Thoracic aorta (tissue), 2 donors: ENCODE measurements at places on chromosomes 3 and 15. TPM values are rescaled to one million over a fixed set of nuclear protein-coding genes. Genes with fewer than 3 reads are reported as not detected.

DNA sequence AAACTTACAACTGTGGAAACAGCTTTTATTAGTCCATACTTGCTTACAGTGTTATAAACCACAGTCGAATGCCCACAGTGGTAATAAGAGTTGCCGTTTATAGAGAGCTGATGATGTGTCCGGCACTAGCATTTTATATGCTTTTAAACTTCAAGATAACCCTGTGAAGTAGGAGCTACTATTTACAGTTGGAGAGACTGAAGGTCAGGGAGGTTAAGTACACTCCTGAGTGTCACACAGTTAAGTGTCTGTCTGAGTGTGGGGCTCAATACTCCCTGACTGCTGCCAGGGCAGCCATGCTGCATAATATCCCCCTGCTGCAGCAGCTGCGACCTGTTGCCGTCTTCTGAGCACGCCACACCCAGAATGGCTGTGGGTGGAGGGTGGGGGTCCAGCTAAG is 89.9 kb upstream of the TNFAIP8L3 start:
- H3K27ac ChIP-seq, result no peak overlapping the region
- DNase-seq, result no peak
- no peaks in the 10 kb centered on the region for H3K36me3 ChIP-seq
- H3K27me3 ChIP-seq, result no peaks in the 10 kb centered on the region
- no peak overlapping the region for H3K4me3 ChIP-seq

- peaks cover 3% of the 10 kb centered on the region for H3K4me1 ChIP-seq
- no peak overlapping the region for H3K27ac ChIP-seq
- H3K27me3 ChIP-seq, result peaks cover under 1% of the 10 kb centered on the region
- H3K36me3 ChIP-seq, result no peaks in the 10 kb centered on the region
- no peak for DNase-seq
- no peak overlapping the region for H3K4me3 ChIP-seq
Measured at GRCh38 chr15:58070801-58071418, 5.4 kb upstream of the ALDH1A2 start.

GRCh38 chr3:197750858-197751737 is 1.4 kb downstream of the FYTTD1 start:
- DNase-seq, result peak; percentile 19
- no peaks in the 10 kb centered on the region for H3K27me3 ChIP-seq
- no peaks in the 10 kb centered on the region for H3K36me3 ChIP-seq
- peak overlapping the region; percentile 93 for H3K4me3 ChIP-seq
- H3K27ac ChIP-seq, result peak overlapping the region; percentile 97
- H3K4me1 ChIP-seq, result peaks cover 36% of the 10 kb centered on the region

GRCh38 chr3:10010878-10011465 is 15.3 kb upstream of the FANCD2 start:
- no peaks in the 10 kb centered on the region for H3K27me3 ChIP-seq
- peaks cover 46% of the 10 kb centered on the region for H3K4me1 ChIP-seq
- H3K4me3 ChIP-seq, result peak overlapping the region; percentile 71
- no peaks in the 10 kb centered on the region for H3K36me3 ChIP-seq

LMOD3 gene
- not detected for total RNA-seq

- H3K4me1 ChIP-seq, result no peaks in the 10 kb centered on the region
- no peak overlapping the region for H3K27ac ChIP-seq
- H3K27me3 ChIP-seq, result no peaks in the 10 kb centered on the region
- no peaks in the 10 kb centered on the region for H3K36me3 ChIP-seq
- no peak for DNase-seq
Measured at GRCh38 chr3:174294616-174295015, 564.5 kb upstream of the NAALADL2 start.

CYP1A2 gene
- total RNA-seq, result not detected

DNA sequence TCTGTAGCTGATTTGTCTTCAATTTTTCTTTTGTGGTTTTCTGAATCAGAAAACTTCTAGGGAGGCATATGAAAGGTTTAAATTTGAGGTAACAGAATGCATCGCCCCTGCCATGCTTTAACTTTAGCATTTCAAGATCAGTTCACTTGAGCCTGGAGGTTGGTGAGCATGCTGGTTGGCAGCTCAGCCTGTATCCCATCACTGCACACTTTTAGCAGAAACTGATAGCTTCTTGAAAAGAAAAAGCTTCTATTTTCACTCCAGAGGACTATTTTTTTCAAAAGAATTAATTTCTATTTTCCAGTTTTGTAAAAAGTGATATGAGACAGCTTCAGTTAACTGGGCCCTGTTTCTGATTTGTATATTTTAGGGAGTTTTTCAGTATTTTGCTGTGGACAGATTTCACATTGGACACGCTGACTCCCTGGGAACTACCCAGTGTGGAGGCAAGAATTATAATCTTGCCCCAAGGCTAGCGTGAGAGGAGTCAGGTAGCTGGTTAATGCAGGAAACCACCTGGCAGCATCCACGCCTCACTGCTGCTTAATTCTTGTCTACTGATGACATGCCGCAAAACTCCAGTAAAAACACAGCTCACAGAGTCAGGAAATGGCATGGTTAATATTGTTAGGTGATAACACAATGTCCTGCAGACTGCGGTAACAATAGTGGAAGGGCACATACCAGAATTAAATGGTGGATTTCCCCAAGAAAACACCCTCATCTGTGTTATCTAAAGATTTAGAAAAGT is 71.4 kb downstream of the DUT start:
- H3K36me3 ChIP-seq, result no peaks in the 10 kb centered on the region
- H3K27ac ChIP-seq, result no peak overlapping the region
- no peaks in the 10 kb centered on the region for H3K27me3 ChIP-seq
- no peak for DNase-seq
- H3K4me3 ChIP-seq, result no peak overlapping the region

ADGRG7 gene
- not detected for total RNA-seq

OCA2 gene
- 14.8 TPM for total RNA-seq

- H3K27me3 ChIP-seq, result no peaks in the 10 kb centered on the region
- H3K27ac ChIP-seq, result no peak overlapping the region
- no peaks in the 10 kb centered on the region for H3K36me3 ChIP-seq
- no peak overlapping the region for H3K4me3 ChIP-seq
- no peak for DNase-seq
Measured at GRCh38 chr3:94008253-94008652, 20.1 kb downstream of the STX19 start.

SETMAR gene
- 20.0 TPM for total RNA-seq

DNA sequence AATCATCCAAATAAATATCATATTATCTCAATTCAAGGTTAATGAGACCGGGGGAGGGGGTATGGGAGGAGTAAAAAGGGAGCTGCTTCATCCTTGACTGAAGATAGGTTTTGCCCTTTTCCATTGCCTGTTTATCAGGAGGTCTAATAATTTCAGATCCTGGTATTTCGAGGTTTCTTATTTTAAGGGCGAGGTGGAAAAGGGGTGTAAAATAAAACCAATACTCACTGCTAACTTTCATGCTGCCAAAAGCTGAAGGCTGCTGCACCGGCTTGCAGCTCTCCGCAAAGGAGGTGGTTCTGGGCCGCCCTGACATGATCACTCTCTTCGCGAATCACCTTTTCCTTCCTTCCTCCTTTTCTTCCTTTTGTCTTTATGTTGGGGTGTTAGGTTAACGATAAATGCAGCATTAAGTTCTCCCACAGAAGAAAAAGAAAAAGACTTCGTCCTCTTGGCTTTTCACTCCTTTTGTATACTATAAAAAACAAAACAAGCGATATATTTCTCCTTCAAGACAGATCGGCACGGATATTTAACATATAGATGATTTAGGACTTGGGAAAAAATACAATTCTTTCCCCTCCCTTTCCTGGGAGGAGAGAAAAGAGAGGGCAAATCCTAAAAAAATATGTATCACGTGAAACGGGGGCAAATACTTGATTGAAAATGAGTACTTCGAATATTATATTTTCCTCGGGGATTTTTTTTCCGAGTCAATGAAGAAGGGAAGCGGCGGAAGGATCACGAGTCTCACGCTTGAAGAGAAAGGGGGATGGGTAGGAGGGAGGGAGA is 932 bp downstream of the GSK3B start:
- DNase-seq, result no peak

PLA2G4E gene
- total RNA-seq, result not detected

ILDR1 gene
- not detected for total RNA-seq

DNA sequence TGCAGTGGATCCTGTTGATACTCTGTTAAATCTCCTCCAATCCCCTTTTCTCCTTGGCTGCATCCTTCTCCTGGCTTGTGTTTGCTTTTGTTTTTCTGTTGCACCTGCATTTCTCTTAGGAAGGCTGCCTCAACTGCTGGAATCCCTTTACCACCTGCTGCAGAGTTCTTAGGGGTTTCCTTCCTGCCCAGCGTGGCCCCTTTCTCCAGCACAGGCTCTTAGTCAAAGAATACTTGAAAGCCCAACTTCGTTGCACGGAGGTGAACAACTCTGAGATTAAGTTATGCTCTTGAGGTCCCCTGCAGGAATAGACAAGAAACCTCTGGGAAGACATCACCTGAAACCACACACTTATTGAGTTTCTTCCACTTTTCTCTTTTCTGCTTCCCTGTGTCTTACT is 121.6 kb upstream of the GRM7 start:
- no peak overlapping the region for H3K4me3 ChIP-seq
- H3K4me1 ChIP-seq, result no peaks in the 10 kb centered on the region
- DNase-seq, result no peak
- no peak overlapping the region for H3K27ac ChIP-seq
- no peaks in the 10 kb centered on the region for H3K27me3 ChIP-seq

GRCh38 chr3:124174910-124175874 is 183.3 kb upstream of the ROPN1 start:
- peaks cover 4% of the 10 kb centered on the region for H3K4me1 ChIP-seq
- no peak overlapping the region for H3K4me3 ChIP-seq
- DNase-seq, result no peak
- no peak overlapping the region for H3K27ac ChIP-seq
- H3K27me3 ChIP-seq, result no peaks in the 10 kb centered on the region

DNA sequence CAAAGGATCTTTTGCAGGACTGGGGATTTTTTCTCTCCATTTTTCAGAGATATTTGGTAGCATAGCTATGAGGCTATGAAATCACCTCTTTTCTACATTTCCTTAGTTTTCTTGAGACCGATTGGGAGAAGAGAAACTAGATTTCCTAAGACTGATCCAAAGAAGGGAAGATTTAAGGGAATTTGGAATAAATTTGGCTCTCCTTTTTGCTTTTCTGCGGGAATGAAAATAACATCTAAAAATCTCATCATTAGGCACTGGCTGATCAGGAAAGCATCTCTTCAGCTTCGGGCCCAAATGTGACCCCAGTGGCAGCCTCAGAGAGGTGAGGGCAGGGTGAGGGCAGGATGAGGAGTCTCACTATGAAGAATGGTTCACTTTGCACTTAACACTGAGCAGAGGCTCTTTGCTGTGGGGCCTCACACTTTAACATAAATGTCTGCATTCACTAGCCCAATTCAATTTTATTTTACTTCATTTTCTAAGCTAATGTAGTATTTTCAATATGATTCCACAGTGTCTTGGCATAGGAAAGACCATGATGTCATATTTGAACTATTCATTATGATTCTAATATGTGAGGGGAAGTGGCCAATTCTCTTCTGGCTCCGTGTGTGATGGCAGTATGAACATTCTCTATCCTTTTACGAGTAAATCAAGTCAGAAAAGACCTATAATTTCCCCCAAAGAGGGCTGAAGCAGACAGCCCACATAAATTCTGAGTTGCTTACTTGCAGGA is 193.2 kb downstream of the MEX3B start:
- H3K4me3 ChIP-seq, result no peak overlapping the region
- no peak for DNase-seq
- H3K27ac ChIP-seq, result no peak overlapping the region

GRCh38 chr3:124854009-124854408 is 33.2 kb downstream of the ITGB5 start:
- no peaks in the 10 kb centered on the region for H3K27me3 ChIP-seq
- peaks cover 6% of the 10 kb centered on the region for H3K36me3 ChIP-seq
- no peak overlapping the region for H3K27ac ChIP-seq
- peaks cover 67% of the 10 kb centered on the region for H3K4me1 ChIP-seq
- no peak for DNase-seq

DNA sequence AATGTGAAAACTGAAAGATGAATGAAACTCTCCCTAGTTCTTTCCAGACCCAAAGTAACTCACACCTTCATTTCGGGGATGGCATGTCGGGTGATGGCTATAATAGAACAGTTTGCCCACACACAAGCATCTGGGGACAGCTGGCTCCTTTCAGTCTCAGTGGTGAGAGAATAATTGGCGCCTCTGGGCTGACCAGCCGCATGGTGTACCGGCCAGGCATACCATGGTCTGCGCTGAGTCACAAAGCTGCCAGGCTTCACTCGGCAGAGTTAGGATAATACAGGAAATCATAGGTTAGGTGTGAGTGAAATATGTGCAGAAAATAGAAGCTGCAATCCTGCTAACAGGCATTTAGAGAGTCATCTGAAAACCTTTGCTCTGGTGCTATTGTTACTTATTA is 80.4 kb upstream of the IGF1R start:
- H3K4me1 ChIP-seq, result peaks cover 4% of the 10 kb centered on the region
- DNase-seq, result no peak
- no peaks in the 10 kb centered on the region for H3K36me3 ChIP-seq
- H3K27ac ChIP-seq, result no peak overlapping the region
- no peak overlapping the region for H3K4me3 ChIP-seq
- H3K27me3 ChIP-seq, result no peaks in the 10 kb centered on the region

GRCh38 chr15:47727676-47728075 is 10.4 kb downstream of the SEMA6D start:
- peaks cover 53% of the 10 kb centered on the region for H3K4me1 ChIP-seq
- H3K4me3 ChIP-seq, result no peak overlapping the region
- no peak overlapping the region for H3K27ac ChIP-seq
- no peaks in the 10 kb centered on the region for H3K36me3 ChIP-seq
- no peak for DNase-seq

DNA sequence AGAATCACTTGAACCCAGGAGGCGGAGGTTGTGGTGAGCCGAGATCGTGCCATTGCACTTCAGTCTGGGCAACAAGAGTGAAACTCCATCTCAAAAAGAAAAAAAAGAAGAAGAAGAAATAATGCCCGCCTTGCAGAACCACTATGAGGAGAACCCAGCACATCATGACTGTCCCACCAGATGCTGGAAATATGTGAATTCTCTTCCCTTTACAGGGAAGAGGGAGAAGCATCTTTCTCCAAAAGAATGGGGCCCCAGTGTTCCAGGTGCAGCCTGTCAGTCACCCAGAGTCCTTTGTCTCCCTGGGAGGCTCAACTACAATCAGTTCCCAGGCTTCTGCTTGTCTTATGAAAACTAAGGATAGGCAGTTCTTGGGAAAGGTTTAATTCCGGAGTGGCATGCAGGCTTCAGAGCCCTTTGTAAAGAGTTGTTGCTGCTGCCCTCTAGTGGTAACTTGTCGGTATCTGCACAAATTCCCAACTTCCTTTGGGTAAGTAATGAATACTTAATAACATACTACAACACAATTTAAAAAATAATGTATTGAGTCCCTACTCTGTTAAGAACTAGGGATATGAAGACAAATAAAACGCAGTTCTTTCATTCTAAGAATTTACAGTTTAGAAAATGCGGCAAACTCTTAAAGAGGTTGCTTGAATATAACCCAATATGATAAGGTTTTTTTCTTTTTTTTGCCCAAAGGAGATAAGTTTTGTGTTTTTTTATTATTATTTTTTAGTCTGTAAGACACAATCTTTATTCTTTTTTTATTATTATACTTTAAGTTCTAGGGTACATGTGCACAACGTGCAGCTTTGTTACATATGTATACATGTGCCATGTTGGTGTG is 18.6 kb upstream of the TICRR start:
- H3K36me3 ChIP-seq, result no peaks in the 10 kb centered on the region
- H3K4me3 ChIP-seq, result no peak overlapping the region
- DNase-seq, result no peak
- H3K4me1 ChIP-seq, result no peaks in the 10 kb centered on the region
- H3K27me3 ChIP-seq, result no peaks in the 10 kb centered on the region
- H3K27ac ChIP-seq, result no peak overlapping the region
